ENCODE measurements at places on chromosomes 7 and 10.

GRCh38 chr7:80641548-80641947, 3.1 kb downstream of the CD36 start:
- peak; percentile 79 for DNase-seq

DNA sequence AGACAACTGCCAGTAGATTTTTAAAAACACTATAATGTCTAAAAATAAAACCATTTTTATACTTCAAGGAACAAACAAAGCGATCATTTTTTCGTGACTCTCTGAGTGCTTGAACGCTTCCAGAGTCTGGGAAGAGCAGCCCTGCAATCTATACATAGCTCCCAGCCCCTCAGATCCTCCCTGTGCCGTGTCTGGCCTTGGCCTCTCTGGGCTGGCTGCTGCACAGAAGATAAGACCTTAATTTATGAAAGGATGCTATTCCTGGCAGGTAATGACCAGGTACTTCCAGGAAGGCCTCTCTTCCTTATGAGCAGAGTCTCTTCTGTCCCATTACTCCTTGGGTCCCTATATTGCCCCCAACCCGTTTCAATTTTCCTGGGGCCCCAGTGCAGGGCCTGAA, 200.9 kb upstream of the AOAH start:
- no peak for DNase-seq

DNA sequence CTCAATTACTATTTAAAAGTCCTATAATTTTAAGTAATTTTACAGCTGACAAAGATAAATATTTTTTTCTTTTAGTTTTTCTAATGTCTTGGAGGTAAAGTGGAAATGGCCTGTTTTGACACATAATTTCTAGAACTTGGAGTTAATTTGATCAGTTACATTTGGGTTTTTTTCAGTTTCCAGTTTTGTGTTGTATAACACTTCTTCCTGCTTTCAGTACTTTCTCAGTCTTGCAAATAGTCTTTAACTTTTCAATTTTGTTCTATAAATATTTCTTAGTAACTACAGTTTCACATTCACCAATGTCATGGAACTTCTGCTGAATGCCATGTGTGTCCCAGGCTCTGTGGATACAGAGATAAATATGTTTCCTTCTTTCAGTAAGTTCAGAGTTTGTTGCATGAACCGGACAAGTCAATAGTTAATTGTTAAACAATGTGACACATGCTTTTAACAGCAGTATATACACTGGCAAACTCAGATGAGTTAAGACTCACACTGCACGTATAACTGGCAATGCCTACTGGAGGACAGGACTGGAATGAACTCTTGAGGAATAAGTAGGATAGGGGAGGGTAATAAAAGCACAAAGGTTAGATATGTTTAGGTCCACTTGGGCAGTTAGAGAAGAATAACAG, 4.6 kb downstream of the SHOC2 start:
- no peak for DNase-seq

DNA sequence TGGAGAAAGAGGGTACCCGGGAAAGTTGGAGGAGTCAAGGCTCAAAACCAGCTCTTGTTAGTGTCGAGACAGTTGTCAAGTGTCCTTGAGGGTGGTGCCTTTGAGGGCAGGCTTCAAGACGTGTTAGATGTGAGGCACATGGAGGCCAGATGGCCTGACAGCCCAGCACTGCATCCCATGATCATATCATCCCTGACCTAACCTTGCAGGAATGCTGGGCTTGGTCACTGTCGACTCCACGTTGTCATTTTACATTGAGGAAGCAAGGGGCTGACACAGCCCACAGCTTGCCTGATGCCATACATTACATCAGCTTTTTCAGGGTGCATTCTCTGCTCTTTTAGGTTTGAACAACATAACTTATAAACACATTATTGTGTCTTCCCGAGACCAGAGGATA, 114.1 kb downstream of the ABCA13 start:
- DNase-seq = peak; percentile 13

GRCh38 chr10:58919927-58920654, 256.4 kb upstream of the PHYHIPL start:
- peak; percentile 86 for DNase-seq

DNA sequence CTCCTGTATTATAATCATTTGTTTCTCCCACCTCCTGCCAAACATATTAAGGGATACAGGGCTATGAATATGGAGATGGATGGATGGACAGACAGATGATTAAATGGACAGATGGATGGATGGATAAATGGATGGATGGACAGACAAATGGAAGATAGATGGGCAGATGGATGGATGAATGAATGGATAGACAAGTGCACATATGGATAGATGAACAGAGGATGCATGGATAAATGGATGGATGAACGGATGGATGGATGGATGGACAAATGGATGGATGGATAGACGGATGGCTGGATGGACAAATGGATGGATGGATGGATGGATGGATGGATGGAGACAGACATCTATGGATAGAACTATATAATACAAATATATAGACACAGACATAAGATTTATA, 59.8 kb downstream of the EBF3 start:
- no peak for DNase-seq

DNA sequence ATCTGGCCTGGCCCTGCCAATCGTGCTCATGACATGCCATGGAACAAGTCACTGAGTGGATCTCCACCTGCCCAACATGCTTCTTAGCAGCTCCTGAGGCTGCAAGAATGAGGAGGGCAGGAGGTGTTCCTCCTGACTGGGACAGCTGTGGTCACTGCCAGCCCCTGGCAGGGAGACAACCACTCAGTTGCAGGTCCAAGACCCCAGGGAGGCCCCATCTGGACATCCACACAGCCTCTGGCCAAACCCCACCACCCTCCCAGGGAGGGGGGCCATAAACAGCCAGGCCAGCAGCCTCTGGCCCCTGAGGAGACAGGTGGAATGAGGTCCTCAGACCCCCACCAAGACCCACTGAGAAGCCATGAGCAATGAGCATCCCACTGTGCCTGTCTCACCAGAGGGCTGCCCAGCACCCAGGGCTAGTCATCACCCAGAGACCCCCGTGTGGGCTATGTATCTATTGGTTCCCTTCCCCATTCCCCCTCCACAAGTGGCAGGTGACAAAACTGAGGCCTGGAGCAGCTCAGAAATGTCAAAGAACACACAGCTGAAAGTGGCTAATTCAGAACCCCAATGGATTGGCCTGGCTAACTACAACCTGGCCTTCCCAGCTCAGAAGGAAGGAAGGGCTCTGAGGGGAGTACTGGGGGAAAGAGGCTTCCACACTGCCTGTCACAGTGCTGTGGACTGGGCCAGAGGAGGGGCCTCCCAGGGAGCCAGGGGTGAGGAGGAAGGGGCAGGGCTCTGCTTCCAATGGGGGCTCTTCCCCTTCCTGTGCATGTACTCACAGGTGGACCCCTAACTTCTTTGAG, 3.0 kb downstream of the GPRIN2 start:
- DNase-seq = no peak

DNA sequence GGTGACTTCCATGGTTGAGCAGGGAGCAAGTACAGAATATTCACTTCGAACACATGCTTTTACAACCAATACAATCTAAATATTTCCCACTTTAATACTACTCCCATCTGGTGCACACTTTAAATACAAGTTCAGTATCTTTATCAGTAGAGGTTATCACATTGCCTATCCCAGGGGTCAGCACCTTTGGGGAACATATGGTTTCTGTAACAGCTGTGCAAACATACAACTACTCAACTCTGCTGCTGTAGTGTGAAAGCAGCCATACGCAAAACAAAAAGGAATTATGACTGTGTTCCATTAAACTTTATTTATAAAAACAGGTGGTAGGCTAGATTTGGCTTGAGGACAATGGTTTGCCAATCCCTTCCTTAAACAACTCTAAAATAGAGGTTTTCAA, 157.5 kb downstream of the XPNPEP1 start:
- DNase-seq = no peak

DNA sequence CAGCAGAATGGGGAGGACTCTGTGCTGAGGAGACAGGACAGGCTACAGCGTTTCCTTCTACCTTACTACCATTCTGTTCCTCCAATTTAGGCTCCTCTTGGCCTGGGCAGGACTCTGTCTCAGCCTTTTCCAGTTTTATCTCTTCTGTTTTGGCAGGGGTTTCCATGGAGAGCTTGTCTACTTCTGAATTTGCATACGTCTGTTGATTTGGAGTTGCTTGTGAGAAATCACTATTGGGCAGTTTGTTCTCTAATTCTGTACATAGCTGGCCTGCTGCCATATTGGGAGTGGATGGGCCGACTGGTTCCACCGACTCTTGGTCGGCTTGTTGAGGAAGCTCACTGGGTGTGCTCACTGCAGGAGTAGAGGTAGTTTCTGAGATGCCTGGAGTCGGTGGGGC, 136.8 kb downstream of the GALNT11 start:
- no peak for DNase-seq

Data from foreskin fibroblast (primary cell).